Mononuclear cell (primary cell): ENCODE measurements at places on chromosomes 4 and X. TPM values are rescaled to one million over a fixed set of nuclear protein-coding genes. Genes with fewer than 3 reads are reported as not detected.

The SLC2A9 gene
- total RNA-seq, result 5.0 TPM

The CCNG2 gene
- total RNA-seq, result 48.9 TPM

The SSX4 gene
- total RNA-seq, result not detected

The INTU gene
- total RNA-seq, result 0.10 TPM

The PABPC1L2A gene
- not detected for total RNA-seq

The CFAP299 gene
- total RNA-seq, result 0.10 TPM

The TMEM31 gene
- total RNA-seq, result not detected

The RTL3 gene
- not detected for total RNA-seq

The ATOH1 gene
- not detected for total RNA-seq

The TFDP3 gene
- not detected for total RNA-seq

The CLDN22 gene
- not detected for total RNA-seq

The USP17L27 gene
- not detected for total RNA-seq

The GC gene
- total RNA-seq, result not detected

The FRMD7 gene
- total RNA-seq, result 0.10 TPM

The GUCY1A1 gene
- 6.4 TPM for total RNA-seq

The NUP62CL gene
- total RNA-seq, result 2.3 TPM

The NXT2 gene
- total RNA-seq, result 13.6 TPM

The SMIM10 gene
- total RNA-seq, result not detected

The CPE gene
- total RNA-seq, result 0.10 TPM

The MAP3K15 gene
- 0.10 TPM for total RNA-seq

The XPNPEP2 gene
- 0.31 TPM for total RNA-seq

The MAP7D2 gene
- 1.6 TPM for total RNA-seq

The NR0B1 gene
- total RNA-seq, result not detected

The CT45A5 gene
- total RNA-seq, result not detected

The APLN gene
- not detected for total RNA-seq

The CCNA2 gene
- 0.73 TPM for total RNA-seq

The ADH5 gene
- total RNA-seq, result 45.9 TPM

The AR gene
- total RNA-seq, result 0.10 TPM

The AKAP14 gene
- not detected for total RNA-seq

The FABP2 gene
- not detected for total RNA-seq

The GYPA gene
- 0.10 TPM for total RNA-seq

The PPP3CA gene
- 19.3 TPM for total RNA-seq

The MUC7 gene
- not detected for total RNA-seq

The CT45A3 gene
- not detected for total RNA-seq

The RXFP1 gene
- total RNA-seq, result not detected
